ENCODE measurements at places on chromosomes 12 and 14.

DNA sequence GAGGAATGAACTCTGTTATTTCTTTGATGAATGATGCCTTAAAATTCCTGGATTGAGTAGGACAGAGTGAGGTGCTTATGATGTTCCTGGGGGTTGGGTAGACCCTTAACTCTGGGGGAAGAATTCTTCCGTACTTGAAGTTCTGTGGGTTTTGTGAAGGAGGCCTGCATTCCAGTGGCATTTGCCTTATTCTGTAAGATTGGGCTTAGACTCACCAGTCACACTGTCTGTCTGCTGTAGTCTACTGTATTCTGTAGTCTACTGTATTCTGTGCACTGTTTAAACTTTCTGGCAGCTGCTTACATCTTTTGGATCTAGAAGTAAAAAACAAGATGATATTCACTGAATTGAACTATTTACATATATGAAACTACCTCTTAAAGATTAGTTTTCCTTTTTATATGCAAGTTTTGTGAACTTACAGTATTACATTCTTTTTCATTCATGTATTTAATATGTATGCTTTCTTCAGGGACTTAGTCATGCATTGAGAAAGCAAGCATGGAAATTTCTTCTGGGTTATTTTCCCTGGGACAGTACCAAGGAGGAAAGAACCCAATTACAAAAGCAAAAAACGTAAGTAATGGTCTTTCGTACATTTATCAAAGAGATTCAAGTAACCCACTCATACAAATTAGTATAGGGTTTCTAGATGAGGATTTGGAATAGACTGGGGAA is 42.3 kb upstream of the TPH2 start:
- no peak for DNase-seq

GRCh38 chr14:45246691-45247090 is 6.3 kb downstream of the MIS18BP1 start:
- no peak for DNase-seq

- no peak for DNase-seq
These were observed 48.4 kb upstream of the EML1 start for GRCh38 chr14:99744873-99745224.

- DNase-seq, result no peak
These were observed 620.1 kb downstream of the NRXN3 start for GRCh38 chr14:78790271-78790670.

DNA sequence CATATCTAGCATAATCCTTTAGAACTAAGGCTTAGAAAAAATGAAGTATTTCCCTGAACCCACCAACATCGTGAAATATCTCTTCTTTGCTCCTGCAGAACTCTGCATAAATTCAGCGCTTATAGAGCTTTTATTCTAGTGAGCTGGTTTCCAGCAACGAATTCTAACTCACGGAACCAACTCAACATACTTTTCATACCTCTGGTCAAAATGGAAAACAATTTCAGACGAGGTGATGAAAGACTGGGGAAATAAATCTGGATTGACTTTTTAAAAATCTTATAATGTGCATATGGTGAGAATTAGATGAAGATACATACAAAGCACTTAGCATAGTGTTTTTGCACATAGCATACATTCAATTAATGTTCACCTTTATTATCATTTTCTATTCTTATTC is 62.6 kb upstream of the BBS10 start:
- no peak for DNase-seq

- DNase-seq, result no peak
These were observed 447.0 kb downstream of the SLC16A7 start for GRCh38 chr12:60042835-60043234.

GRCh38 chr12:106300761-106301160 is 1.8 kb upstream of the TCP11L2 start:
- DNase-seq, result no peak

DNA sequence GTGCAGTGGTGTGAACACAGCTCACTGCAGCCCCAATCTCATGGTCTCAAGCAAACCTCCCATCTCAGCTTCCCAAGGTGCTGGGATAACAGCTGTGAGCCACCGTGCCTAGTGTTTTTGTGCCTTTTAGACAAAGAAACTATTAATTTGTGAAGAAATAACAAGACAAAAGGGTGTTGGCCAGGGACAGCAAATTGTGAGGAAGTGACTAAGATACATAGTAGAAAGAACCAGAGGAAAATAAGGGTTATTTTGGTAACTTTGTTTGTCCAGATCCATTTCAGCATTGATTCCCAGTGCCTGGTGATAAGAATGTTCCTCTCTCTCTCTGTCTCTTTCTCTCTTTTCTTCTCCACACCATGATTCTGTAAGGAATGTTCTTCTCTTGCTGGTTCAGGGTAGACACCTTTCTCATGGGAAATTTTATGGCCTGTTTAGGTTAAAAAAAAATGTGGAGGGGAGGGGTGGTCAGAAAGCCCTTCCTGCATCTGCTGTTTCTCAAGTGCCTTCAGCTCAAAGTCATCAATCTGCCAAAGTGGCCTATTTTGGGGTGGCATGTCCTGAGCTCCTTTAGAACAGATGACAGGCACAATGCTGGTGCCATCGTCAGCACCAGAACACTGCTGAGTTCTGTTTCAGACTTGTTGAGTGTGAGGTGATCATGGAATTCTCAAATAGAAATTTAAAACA is 184.4 kb upstream of the EEA1 start:
- no peak for DNase-seq
